ENCODE measurements at places on chromosomes 2 and 18.

DNA sequence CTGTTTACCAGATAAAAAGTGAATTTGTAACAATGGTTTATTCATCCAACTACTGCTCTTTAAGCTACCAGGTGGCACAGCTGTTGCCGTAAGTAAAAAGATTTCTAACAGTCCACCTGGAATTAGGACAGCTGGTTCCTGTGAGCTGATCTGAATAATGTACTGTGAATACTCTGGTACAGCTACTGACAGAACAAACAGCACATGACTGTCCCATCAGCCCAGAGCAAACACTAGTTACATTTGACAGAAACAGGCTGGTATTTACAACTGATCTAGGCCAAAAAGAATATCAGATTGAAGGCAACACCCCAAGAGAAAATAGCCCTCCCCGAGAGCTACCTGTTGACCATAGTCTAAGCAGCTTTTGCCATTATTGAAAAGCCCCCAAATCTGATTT is 840.4 kb downstream of the CPS1 start:
- DNase-seq, result no peak

GRCh38 chr18:48488388-48488850 is 50.4 kb upstream of the CTIF start:
- DNase-seq, result no peak

DNA sequence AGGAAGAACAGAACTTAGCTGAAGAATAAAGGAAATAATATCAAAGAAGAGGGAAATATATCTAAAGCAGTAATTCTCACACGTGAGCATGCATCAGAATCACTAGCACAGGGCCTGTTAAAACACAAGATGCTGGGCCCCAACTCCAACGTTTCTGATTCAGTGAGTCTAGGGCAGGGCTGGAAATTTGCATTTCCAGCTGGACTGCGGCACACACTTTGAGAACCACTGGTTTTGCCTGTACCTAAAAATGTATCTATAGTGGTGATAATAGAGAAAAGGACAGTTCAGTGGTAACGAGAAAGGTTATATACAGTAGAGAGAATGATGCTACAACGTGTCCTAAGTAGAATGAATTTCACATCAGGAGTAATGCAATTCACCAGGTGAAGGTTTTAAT is 11.2 kb downstream of the REV1 start:
- no peak for DNase-seq

DNA sequence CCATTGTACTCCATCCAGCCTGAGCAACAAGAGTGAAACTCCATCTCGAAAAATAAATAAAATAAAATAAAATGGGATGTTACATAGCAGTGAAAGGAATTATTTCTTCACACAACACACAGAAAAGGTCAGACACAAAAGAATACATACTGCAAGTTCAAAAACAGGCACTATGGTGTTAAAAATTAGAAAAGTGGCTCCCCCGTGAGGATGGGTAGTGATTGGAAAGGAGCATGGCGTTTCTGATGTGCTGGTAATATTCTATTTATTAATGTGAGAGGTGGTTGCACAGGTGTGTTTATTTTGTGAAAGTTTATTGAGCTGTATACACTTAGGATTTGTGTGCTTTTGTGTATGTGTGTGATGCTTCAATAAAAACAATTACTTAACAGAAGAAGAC is 22.9 kb upstream of the RAB10 start:
- DNase-seq, result no peak

DNA sequence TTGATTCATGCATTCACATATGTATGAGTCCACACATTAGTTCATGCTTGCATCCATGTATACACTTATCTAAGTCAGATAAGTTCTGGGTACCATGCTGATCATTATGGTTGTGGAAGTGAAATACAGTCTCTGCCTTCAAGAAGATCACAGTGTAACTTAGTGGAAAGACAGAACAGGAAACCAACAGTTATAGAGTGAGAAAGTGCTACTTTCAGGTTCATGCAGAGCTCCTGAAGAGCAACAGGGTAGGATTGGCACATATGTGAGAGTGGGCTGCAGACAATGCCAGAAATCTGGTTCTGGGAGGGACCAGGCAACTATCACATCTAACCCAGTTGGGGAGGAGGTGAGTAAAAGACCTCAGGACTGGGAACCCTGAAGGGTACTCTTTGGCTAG is 35.4 kb upstream of the PGAP1 start:
- no peak for DNase-seq

Data from effector memory CD8-positive, alpha-beta T cell (primary cell).